ENCODE measurements at places on chromosomes 4 and X.

DNA sequence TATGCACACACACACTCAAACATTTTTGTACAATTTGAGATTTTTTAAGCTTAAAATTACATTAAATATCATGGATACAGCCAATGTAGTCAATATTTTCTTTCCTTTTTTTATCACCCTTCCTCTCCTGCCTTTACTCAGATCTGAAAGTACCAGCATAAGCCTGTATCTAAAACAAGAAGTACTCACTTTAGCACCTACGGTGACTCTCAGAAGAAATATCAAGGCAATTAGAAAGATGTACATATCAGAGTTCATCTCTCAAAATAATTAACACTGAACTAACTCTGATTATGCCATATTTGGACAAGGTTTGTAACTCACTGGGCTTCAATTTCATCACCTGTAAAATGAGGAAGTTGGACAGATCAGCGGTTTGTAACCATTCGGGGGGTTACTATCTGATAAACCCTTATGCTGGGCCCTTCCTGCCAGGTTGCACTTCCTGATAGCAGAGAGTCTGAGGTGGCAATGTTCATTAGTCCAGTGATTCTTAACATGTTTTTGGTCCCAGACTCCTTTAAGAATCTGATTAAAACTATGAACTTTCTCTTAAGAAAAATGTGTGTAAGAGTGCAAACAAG is 5.7 kb upstream of the GPR174 start:
- DNase-seq: no peak

GRCh38 chrX:106894392-106894909 is 8.7 kb downstream of the RIPPLY1 start:
- no peak for DNase-seq

DNA sequence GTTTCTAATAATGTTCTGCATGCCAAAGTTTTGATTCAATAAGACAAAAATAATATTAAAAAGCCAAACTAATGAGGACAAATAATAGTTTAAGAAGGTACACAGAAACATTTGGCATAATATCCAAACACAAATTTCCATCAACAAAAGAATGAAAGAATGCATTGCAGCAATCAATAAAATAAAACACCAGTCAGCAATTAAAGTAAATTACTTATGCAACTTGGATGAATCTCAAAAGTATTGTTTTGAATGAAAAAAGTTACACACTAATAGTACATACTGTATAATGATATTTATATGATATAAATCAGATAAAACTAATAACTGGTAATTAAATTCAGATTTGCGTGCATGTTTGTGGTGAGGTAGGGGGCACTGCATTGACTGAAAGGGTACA is 285.5 kb upstream of the PCDH10 start:
- DNase-seq: no peak

- DNase-seq: no peak
Measured at GRCh38 chrX:13101441-13102139, 57.2 kb upstream of the FAM9C start.

GRCh38 chr4:14022456-14022855 is 394.9 kb upstream of the BOD1L1 start:
- no peak for DNase-seq

DNA sequence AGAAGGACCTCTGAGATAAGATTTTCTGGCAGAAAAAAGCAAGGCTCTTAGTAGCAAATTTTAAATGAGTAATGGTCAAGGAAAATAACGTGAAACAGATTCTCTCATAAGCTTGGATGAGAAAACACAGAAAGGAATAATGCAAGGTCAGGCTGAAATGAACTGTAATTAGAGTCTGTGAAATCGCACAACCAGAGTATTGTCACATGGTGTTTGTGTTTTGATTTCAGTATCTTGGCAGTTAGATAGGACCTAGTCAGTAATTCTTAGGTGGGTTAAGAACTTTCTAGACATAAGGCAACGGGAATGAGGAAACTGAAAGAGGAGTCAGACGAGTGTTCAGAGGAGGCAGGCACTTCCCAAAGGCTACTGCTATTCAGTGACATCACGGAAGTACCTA is 34.6 kb downstream of the LIMCH1 start:
- no peak for DNase-seq

- no peak for DNase-seq
Measured at GRCh38 chr4:38366456-38366855, 297.5 kb upstream of the KLF3 start.

DNA sequence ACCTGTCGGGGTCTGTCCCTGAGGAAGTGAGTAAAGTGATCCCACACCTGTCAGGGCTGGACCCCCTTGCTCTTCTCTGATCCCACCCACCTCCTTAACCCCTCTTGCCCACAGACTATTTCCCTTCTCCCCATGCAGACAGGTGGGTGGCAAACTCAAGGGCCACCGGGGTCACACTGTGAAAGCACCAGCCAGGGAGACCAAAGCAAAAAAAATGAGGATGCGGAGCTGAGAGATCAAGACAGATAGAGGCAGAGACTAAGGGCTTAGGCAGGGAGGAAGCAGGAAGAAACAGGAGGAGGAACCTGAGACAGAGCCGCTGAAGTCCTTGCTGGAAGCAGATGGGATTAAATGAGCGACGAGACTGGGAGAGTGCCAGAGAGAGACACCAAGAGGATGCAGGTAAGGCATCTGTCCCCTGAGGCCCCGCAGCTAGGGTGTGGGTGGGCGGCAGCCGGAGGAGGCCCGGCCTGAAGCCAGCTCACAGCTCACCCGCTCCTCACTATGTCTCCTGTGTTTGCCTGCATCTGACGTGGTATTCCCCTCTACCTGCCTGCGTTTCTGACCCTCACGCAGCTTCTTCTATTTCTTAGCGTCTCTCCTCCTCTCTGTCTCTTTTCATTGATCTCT is 7.2 kb downstream of the TIMM17B start:
- DNase-seq: no peak

GRCh38 chrX:346034-346813 is 27.6 kb upstream of the GTPBP6 start:
- DNase-seq: no peak

- DNase-seq: no peak
Measured at GRCh38 chrX:8955511-8955910, 78.4 kb downstream of the FAM9B start.

- DNase-seq: peak; percentile 12
Measured at GRCh38 chr4:36399762-36400353, 118.4 kb downstream of the DTHD1 start.

GRCh38 chr4:53863736-53864365 is 200.6 kb downstream of the CHIC2 start:
- no peak for DNase-seq

GRCh38 chr4:55921093-55921492 is 27.7 kb upstream of the CEP135 start:
- no peak for DNase-seq

DNA sequence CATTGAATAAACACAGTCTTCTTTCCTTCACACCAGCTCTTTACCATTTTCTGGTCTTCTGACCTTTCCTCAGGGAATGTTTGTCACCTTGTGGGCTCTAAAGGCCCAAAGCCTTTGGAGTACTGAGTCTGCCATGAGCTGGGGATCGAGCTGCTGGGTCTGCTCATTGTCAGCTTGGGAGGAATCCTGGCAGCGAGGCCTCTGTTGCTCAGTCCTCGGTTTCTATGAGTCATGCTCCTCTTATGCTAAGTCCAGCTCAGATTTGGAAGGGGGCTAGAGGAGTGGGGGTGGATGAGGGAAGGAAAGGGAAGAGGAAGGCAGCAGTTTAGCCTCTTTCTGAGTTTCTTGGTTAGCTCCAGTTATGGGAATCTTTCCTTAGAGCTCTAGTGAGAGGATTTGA is 31.1 kb downstream of the NHSL2 start:
- DNase-seq: no peak

DNA sequence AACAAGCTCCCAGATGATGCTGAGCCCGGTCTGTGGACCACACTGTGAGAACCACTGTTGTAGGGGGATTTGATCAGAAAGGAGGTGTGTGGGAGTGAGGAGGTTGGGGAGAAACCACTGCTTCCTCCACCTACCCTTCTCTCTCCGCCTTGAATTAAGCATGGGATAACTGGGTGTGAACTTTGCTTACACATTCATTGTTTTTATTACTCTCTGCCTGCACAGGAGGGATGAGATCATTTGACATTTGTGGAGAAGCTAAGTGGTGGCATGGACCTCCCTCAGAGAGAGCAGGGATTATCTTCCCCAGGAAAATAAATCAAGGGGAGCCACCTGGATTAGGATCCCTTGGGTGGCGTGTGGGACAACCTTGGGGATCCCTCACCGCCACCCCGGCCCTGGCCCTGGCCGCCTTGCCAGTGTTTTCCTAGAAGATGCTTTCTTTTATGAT is 212.1 kb upstream of the ATP6AP2 start:
- DNase-seq: no peak

DNA sequence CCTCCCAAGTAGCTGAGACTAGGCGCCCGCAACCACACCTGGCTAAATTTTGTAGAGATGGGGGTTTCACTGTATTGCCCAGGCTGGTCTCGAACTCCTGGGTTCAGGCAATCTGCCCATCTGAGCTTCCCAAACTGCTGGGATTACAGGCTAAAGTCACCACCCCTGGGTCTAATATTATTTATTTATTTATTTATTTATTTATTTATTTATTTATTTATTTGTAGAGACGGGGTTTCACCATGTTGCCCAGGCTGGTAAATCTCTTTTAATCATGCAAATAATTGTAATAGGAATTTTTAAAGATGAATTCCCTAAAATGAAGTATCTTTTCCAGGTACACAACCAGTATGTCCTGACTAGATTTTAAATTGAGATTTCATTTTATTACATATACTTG is 761.8 kb downstream of the TRAM1L1 start:
- no peak for DNase-seq

DNA sequence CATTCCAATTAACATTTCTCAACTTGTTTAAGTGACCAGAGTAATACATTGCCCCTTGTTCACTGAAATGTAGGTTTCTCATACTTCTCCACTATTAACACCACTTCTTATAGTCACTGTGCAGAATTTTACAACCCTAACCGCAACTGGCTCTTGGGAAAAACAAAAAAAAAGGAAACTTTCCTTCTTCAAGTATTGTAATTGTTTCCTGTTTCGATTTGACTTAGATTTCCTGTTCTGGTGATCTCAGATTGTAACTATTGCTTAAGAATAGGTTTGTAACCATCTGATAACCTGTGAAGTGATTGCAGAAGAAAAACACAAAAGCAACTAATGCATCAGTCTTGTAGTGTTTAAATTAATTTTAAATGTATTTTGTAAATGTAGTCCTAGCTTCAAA is 594.7 kb upstream of the GALNT7 start:
- DNase-seq: no peak

DNA sequence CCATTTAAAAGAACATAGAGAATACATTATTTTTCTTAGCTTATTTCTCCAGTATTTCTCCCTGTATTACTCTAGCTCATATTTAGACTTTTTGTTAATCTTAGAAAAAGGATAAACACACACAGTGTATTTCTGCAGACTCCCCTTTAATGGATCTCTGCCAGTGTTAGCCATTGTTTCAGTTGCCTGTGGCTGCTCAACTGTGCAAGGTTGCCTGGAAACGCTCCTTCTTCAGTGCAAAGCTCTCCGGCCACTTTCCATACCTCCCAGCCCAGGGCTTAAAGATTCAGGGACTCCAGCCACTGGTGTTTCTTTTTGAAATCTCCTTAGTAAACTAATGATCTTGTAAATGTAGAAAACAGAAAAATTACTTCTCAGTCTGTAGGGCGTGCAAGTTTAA is 104.9 kb downstream of the SLIT2 start:
- DNase-seq: no peak

- DNase-seq: no peak
Measured at GRCh38 chrX:8189096-8189830, 18.2 kb upstream of the VCX2 start.

DNA sequence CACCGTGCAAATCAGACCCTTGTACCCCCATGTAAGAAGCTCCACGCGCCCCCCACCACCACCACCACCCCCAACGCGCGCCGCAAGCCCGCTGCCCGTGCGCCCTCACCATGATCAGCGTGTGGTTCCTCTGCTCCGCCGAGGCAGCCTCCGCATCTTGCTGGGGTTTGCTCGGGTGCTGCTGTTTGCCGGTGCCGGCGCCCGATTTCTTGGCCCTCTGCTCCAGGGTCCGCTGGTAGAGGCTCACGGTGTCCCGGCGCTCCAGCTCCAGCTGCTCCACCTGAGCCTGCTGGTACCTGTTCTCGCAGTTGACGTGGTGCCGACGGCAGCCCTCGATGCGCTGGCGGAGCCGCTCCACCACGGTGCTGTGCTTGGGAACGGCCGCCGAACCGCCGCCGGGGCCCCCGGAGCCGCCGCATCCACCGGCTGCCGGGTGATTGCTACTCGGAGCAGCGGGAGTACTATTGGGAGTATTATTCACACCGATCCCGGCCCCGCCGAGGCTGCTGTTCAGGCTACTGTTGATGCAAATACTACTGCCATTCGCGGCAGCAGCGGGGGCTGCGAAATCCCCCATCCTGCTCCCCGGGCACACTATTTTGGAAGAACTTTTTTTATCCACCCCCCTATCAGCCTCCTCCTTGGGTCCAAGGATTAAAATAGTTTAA is 1.1 kb downstream of the MAML3 start:
- peak; percentile 38 for DNase-seq

- DNase-seq: no peak
Measured at GRCh38 chrX:72316408-72317110, 10.8 kb upstream of the CITED1 start.

DNA sequence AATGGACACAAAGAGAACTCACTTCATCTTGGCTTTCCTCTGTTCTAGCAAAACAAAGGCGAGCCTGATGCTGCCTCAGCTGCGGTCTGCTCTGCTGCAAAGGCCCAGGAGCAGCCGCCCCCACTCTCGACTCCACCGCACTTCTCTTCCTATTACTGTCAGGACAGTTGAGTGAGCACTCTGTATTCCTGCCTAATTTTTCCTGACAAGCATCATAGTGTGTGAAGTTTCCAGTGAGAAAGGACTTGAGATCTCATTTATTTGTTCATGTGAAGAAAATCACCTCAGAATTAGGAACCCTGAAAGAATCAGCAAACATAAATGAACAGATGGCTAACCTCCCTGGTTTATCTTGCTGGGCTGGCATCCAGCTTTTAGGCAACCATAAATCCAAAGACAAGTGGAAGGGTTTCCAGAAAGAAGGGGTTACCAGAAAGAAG is 15.6 kb downstream of the SCARB2 start:
- DNase-seq: peak; percentile 9

Measured in amygdala (tissue), 56 donors.